ENCODE measurements at places on chromosomes 2 and 18.
A peak's percentile ranks its signal among the peaks of the same experiment; 100 is the strongest.

DNA sequence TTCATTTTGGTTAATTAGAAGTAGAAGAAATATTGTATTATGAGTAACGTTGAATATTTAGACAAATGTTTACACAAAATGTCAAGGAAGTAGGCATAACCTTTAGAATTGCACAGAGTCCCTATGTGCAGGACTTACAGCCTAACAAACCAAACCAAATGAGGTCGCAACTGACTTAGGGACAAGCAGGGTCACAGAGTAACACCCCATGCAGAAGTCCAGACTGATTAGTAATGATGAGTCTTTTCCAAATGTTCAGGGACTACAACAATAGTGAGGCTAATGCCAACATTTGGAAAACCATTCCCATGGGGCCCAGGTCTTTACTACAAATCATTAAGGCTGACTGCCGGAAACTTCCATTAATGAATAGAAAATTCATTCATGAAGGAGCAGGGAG lies 452.5 kb upstream of the CHAC2 start:
- DNase-seq = no peak

DNA sequence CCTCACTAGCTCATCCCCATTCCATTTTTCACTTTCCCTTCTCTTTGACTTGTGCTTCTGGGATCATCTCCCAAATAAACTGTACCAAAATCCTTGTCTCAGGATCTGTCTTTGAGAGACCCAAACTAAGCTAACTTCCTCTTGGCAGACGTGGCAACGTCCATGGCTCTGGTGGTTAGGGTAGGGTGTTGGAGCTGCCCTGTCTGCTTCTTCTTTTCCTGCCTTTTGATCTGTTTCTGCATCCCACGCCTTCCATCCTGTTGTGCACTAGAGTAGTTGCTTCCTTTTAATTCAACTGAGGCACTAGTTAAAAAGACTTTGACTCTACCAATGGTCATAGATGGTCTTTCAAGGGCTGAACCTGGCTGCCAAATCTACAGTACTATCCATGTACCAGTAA lies 5.5 kb upstream of the MAP4K4 start:
- DNase-seq = no peak

DNA sequence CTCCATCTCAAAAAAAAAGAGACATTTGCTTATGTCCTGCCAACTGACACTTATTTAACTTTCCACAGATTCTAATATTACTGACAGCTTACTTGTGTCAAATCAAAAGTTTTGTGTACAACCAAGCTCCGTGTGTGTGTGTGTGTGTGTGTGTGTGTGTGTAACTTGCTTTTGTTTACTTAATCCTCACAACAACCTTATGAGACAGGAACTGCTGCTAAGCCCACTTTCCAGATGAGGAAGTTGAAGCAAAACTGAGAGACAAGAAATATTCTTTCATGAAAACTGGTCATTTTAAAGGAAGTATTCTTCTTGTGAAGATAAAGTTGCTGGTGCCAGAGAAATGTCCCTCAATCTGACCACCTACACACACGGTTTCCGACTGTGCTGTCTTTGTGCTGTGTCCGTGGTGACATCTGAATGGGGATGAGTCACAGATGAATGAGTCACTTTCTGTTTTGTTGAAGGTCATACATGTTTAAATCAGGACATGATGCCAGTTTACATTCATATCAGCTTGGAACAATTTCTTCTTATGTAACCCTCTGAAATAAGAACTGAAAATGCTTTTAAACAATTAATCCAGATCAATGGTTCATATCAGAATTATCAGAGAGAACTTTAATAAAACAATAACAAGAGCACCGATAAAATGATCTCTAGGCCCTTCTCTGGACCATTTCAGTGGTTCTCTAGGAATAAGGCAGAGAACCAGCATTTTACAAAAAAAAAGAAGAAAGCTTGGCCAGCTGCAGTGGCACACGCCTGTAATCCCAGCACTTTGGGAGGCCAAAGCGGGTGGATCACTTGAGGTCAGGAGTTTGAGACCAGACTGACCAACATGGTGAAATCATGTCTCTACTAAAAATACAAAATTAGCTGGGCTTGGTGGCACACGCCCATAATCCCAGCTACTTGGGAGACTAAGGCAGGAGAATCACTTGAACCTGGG lies 95.5 kb downstream of the THNSL2 start:
- peak; percentile 95 for DNase-seq

DNA sequence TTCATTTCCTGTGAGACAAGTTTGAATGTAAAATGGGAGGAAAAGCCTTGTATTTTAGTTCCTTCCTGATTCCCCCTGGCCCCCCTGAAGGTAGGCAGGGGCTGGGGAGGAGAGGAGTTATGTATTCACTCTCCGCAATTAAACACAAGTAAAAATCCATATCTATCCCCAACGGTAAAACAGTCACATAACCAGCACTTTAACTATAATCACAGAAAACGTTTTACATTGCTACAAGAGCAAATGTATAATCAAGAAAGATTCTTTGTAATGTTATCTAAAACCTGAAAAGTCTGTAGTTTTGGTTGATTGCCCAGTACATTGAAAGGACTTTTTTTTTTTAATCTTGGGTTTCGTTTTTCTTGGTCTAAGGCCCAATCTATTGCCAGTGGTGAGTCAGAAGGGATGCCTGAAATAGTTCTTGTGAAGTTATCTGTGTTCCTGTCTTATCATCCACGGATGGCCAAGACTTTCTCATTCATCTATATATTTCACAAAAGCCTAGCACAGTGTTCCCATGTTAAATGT lies 34.5 kb upstream of the CCNYL1 start:
- DNase-seq = no peak

DNA sequence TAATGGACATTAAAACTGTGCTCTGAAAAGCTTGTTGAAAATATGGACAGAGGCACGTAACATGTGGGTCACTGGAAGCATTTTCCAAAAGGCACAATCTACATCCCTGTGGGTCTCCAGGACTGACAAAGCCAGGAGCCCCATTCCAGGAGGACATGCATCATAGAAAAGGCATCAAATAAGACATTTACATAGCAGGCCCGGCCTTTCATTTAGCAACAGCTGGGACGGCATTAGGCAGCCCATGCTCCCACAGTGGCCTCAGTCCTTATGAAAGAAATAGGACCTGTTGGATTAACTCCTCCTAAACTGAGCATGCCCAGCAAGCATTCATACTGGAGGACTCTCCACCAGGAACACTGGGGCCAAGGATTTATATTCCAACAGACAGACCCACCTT lies 72.2 kb downstream of the TWIST2 start:
- no peak for DNase-seq

- no peak for DNase-seq
Observed at GRCh38 chr2:145283131-145283530, 763.2 kb upstream of the ZEB2 start.

DNA sequence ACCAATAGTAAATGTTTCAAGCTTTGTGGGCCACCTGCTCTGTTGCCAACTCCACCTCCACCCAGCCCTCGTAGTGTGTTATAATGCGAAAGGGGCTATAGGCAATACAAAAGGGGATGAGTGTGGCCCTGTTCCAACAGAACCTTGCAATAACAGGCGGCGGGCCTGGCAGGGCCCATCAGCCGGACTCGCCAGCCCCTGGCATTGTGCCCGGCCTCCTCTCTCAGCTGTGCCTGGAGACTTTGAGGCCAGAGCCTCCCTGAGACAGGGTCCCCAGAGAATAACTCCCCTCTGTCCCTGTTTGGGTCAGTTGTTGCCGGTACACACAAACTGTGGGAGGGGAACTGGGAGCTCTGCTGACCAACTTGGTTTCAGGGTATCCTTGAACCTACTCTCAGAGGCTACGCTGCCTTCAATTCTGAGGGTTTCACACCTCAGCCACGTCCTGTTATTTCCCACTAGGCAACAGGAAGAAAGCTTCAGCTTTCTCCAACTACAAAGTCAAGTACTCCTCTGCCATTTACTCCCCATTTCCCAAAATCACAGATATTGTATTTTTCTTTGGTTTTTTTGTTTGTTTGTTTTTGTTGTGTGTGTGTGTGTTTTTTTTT lies 58.0 kb upstream of the ZNF236 start:
- no peak for DNase-seq
